ENCODE measurements at places on chromosomes 6 and 20. TPM values are rescaled to one million over a fixed set of nuclear protein-coding genes. Genes with fewer than 3 reads are reported as not detected.
A peak's percentile ranks its signal among the peaks of the same experiment; 100 is the strongest.

DNA sequence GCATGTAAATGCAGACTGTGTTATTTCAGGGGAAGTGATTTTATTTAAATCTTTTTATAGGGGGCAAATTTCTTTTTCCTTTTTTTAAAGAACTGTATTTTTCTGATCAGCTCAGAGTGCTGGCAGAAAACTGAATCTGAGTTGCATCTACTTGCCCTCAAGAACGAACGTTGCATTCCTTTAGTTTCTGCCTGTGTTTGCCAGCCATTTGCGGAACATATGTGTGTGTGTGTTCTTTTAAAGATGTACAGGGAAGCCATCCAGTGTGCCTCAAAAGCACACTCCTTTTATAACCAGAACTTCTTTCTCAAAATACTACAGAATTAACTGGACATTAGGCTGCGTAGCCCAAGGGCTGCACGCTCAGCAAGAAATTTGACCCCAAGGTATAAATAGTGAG, 25.8 kb upstream of the INSM1 start:
- DNase-seq: no peak

DNA sequence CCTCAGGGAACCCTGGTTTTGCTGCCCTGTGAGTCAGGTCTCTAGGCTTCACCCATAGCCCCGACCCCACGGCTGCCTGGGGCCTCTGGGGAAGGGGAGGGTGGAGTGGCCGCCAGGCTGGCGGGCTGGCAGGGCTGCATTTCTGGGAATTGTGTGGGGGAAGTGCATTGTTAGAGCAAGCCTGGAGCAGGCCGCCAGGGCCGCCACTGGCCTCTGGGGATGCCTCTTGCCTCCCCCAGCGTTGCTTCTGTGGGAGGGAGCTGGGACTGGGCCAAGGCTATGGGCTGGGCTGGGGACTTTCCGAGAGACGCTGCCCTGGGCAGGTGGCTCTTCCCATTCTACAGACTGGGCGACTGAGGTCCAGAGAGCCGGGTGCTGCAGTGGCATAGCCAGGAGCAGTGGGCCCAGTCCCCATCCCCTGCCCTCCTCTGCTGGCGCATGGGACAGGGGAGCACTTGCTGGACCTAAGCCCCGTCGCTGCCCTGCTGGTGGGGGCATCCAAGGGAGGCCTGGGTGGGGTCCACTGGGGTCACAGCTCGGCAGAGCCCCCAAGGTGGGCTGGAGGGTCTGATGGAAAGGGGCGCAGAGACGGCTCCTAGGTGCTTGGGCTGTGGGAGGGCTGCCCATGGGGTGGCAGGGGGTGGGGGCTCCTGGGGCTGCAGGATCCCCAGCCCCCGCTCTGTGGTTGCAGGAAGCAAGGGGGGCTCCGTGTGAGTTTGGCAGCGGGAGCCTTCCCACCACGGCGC, 6.6 kb upstream of the SOX18 start:
- peak; percentile 62 for DNase-seq

SLPI gene
- 79.8 TPM for total RNA-seq

CST4 gene
- not detected for total RNA-seq

Data from H4 (cell line).